HFFc6 (cell line): ENCODE measurements at places on chromosomes 3 and 15. TPM values are rescaled to one million over a fixed set of nuclear protein-coding genes. Genes with fewer than 3 reads are reported as not detected.
A peak's percentile ranks its signal among the peaks of the same experiment; 100 is the strongest.

Gene GOLGA6D
- total RNA-seq: not detected in 3 replicates

- H3K27ac ChIP-seq: no peak overlapping the region
- H3K4me3 ChIP-seq: no peak overlapping the region
- peaks cover 5% of the 10 kb centered on the region for H3K27me3 ChIP-seq
- no peak for DNase-seq
- no peaks in the 10 kb centered on the region for H3K36me3 ChIP-seq
- H3K4me1 ChIP-seq: no peaks in the 10 kb centered on the region
Observed at GRCh38 chr3:111498022-111498421, 44.0 kb upstream of the CD96 start.

Gene HCLS1
- 0.77 to 5.7 TPM (median 1.0 TPM) in 3 replicates for total RNA-seq

DNA sequence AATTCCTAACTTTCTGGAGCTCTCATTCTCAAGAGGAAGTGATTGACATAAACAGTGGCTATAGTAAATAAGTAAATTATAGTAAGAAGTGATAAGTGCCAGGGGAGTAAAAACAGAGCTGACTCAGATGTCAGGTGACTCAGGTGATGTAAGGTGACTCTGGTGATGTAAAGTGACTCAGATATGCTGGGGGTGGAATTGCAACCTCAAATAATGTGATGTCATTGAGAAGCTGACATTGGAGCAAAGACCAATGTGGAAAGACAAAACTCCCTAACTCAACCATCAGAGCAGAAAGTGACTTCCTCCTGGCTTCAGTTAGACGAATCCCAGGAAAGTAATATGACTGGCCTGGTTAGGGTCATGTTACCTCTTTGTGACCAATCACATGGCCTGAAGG, 144.2 kb upstream of the SNTN start:
- no peaks in the 10 kb centered on the region for H3K4me1 ChIP-seq
- H3K4me3 ChIP-seq: no peak overlapping the region
- no peak overlapping the region for H3K27ac ChIP-seq

- H3K36me3 ChIP-seq: peaks cover 4% of the 10 kb centered on the region; the same call in 1 of the 2 replicates
- DNase-seq: no peak
- peak overlapping the region; percentile 94; the same call in 1 of the 2 replicates for H3K27ac ChIP-seq
- H3K4me1 ChIP-seq: peaks cover 96% of the 10 kb centered on the region
- no peaks in the 10 kb centered on the region for H3K27me3 ChIP-seq
Observed at GRCh38 chr3:105352976-105353375, 13.7 kb upstream of the ALCAM start.

- no peaks in the 10 kb centered on the region for H3K27me3 ChIP-seq
- no peak overlapping the region for H3K27ac ChIP-seq
- H3K4me3 ChIP-seq: no peak overlapping the region
- H3K4me1 ChIP-seq: peaks cover 7% of the 10 kb centered on the region
- H3K36me3 ChIP-seq: no peaks in the 10 kb centered on the region
Observed at GRCh38 chr3:29561651-29562149, 280.8 kb downstream of the RBMS3 start.

DNA sequence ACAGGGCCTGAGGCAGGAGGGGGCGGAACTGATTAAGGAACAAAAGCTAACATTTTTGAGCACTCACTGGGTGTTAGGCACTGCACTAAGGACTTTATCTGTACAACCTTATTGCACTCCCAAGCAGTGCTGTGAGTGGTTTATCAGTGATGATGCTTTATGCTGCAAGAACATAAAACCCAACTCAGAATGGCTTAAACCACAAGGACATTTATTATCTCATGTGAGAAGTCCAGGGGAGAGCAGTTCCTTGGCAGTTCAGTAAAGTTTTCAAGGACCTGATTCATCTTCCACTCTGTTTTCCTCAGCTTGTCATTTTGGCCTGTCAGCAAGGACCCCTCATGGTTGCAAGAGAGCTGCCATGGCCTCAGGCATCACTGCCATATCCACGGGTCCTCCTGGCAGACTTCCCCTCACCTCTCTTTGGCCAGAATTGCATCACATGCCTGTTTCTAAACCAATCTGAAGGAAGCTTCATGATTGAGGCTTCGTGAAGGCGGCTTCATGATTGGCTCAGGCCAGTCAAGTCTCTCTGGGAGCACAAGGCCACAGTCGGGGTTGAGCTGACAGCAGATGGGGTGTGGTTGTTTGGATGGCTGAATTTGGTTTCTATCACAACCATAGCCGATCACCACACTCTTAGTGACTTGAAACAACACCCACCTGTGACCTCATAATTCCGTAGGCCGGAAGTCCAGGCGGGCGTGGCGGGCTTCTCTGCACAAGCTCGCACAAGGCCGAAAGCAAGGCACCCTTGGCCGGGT, 15.8 kb downstream of the EFCC1 start:
- DNase-seq: no peak
- peaks cover 13% of the 10 kb centered on the region; the same call in 1 of the 2 replicates for H3K4me1 ChIP-seq
- H3K36me3 ChIP-seq: no peaks in the 10 kb centered on the region
- H3K27me3 ChIP-seq: peaks cover 41% of the 10 kb centered on the region
- no peak overlapping the region for H3K27ac ChIP-seq
- H3K4me3 ChIP-seq: no peak overlapping the region

DNA sequence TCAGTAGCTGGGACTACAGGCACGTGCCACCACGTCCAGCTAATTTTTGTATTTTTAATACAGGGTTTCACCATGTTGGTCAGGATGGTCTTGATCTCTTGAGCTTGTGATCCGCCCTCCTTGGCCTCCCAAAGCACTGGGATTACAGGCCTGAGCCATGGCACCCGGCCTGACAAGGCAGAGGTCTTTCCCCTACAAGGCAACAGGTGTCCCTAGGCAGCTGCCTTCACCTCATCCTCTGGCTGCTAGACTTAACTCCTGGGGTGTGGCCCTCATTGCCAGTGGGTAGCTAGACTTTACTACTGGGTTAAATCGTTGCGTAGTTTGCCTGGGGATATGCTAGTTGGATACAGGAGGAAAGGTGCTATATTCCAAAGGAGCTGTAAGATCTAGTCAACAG, 81.4 kb downstream of the CHRD start:
- H3K4me1 ChIP-seq: peaks cover 32% of the 10 kb centered on the region
- H3K27ac ChIP-seq: no peak overlapping the region
- H3K36me3 ChIP-seq: peaks cover 7% of the 10 kb centered on the region
- H3K4me3 ChIP-seq: no peak overlapping the region
- no peak for DNase-seq
- H3K27me3 ChIP-seq: peaks cover 5% of the 10 kb centered on the region; the same call in 1 of the 2 replicates

DNA sequence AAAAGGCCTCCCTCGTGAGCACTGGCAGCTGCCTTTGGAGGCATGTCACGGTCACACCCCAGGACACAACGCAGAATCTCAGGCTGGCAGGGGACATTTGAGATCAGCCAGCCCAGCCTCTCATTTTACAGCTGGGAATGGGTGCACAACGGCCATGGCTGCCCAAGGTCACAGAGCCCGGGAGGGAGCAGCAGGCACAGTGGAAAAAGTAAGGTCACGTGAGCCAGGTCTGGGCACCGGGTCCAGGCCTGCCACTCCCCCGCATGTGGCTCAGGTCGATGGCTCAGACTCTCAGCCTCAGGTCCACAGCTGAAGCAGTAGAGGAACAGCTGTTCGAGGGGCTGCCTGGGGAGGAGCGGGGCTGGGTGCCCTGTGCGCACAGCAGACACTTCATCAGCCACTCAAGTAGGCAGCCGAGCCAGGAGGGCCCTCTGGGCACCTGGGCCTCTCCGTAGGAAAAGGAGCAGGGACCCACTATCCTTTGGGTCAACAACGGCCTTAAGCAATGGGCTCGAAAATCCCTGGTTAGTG, 260.6 kb downstream of the GOLGA6L6 start:
- DNase-seq: no peak
- H3K4me3 ChIP-seq: no peak overlapping the region
- H3K36me3 ChIP-seq: no peaks in the 10 kb centered on the region
- no peaks in the 10 kb centered on the region for H3K27me3 ChIP-seq

- H3K4me3 ChIP-seq: no peak overlapping the region
- peaks cover 5% of the 10 kb centered on the region; the same call in 1 of the 2 replicates for H3K36me3 ChIP-seq
- peaks cover 4% of the 10 kb centered on the region for H3K4me1 ChIP-seq
- no peaks in the 10 kb centered on the region for H3K27me3 ChIP-seq
Observed at GRCh38 chr3:175378348-175378747, 519.2 kb downstream of the NAALADL2 start.

- no peaks in the 10 kb centered on the region for H3K4me1 ChIP-seq
- no peak overlapping the region for H3K27ac ChIP-seq
- no peak overlapping the region for H3K4me3 ChIP-seq
- 0 out of 2 replicates have a peak, but pooled peaks cover 3% of the 10 kb centered on the region for H3K27me3 ChIP-seq
- H3K36me3 ChIP-seq: no peaks in the 10 kb centered on the region; the same call in 1 of the 2 replicates
Observed at GRCh38 chr15:25248583-25249235, 190.1 kb downstream of the UBE3A start.

GRCh38 chr15:87648278-87648677, 608.3 kb downstream of the NTRK3 start:
- no peaks in the 10 kb centered on the region for H3K36me3 ChIP-seq
- H3K4me1 ChIP-seq: no peaks in the 10 kb centered on the region
- H3K27me3 ChIP-seq: no peaks in the 10 kb centered on the region; the same call in none of the 2 replicates
- H3K27ac ChIP-seq: no peak overlapping the region
- DNase-seq: no peak

- no peak overlapping the region for H3K4me3 ChIP-seq
- no peaks in the 10 kb centered on the region for H3K36me3 ChIP-seq
- no peak overlapping the region for H3K27ac ChIP-seq
- H3K4me1 ChIP-seq: peaks cover 9% of the 10 kb centered on the region
- DNase-seq: no peak
- no peaks in the 10 kb centered on the region for H3K27me3 ChIP-seq
Observed at GRCh38 chr3:23518441-23518840, 287.3 kb upstream of the UBE2E1 start.
